ENCODE measurements at places on chromosomes 13 and 19. TPM values are rescaled to one million over a fixed set of nuclear protein-coding genes. Genes with fewer than 3 reads are reported as not detected.

Gene LIN7B
- polyA plus RNA-seq, result 20.8 TPM

Gene TJP3
- 0.36 TPM for polyA plus RNA-seq

Gene SERPINE3
- polyA plus RNA-seq, result not detected

Gene CLDN10
- not detected for polyA plus RNA-seq

Gene LPAR2
- 4.5 TPM for polyA plus RNA-seq
